Lung microvascular endothelial cell (primary cell): ENCODE measurements at places on chromosomes 7 and 10.
A peak's percentile ranks its signal among the peaks of the same experiment; 100 is the strongest.

GRCh38 chr7:75798770-75799169, 14.8 kb downstream of the CCL24 start:
- no peak for DNase-seq

DNA sequence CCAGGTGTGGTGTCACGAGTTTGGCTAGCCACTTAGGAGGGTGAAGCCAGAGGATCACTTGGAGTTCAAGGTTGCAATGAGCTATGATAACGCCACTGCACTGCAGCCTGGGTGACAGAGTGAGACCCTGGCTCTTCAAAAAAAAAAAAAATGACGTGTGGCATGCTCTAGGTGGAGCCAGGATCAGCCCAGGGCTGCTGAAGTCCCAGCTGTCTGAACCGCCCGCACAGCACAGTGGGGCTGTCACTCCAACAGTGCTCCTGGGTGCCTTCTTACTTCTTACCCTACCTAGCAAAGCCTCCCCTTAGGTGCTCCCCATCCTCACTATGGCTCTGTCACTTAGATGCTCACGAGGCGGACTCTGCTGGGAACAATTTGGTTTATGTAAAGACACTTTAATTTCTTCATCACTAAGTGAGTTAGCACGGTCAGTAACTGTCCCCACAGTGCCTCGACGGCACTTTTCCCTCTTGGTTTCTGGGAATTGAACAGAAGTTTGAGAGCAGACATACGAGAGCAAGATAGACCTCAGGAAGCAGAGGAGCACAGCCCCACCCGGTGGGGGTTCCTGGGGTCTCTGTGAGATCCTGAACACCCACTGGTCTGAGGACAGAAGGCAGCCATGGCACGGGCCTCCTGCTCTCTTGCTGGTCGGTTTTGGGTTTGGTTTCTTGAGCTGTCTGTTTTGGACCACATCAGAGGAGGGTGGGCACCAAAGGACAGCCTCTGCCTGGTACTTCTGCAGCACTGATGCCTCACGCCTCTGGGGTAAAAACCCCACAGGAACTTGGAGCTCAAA, 66.2 kb upstream of the BTBD16 start:
- no peak for DNase-seq

DNA sequence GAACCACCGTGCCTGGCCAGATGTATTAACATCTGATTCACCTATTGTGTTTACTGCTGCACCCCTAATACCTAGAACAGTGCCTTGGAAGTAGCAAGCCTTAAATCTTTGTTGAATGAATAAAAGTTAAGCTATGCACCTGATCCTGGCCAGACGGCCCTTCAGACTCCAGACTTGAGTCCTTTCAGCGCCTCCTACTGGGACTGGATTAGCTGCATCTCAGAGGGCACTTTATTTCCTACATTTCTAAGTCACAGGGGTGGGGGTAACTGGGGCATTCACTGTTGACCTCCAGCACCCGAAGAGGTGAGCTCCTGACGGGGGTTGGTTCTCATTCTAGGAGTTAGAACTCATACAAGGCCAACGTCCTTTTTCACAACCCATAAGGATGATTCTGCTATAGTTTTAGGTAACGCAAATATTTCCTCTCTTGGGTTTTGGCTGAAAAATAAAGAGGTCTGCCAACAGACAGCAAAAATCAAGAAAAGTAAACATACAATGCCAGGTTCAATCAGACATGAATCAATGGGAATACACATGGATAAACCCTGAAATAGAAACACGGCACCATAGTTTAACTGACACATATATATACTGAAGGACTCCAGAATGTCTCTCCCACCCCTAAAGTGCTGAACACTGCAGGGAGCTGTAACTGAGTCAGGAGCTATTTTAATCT, 48.0 kb upstream of the DLG5 start:
- peak; percentile 67 for DNase-seq

GRCh38 chr10:127347202-127347959, 151.0 kb upstream of the INSYN2A start:
- no peak for DNase-seq

GRCh38 chr10:97585439-97585811, 1.2 kb downstream of the HOGA1 start:
- DNase-seq = no peak

GRCh38 chr10:48470893-48471805, 133.7 kb downstream of the ARHGAP22 start:
- no peak for DNase-seq

- DNase-seq = no peak
Measured at GRCh38 chr7:14158111-14158510, 168.6 kb upstream of the ETV1 start.
